ENCODE measurements at places on chromosomes 4 and X. TPM values are rescaled to one million over a fixed set of nuclear protein-coding genes. Genes with fewer than 3 reads are reported as not detected.

DNA sequence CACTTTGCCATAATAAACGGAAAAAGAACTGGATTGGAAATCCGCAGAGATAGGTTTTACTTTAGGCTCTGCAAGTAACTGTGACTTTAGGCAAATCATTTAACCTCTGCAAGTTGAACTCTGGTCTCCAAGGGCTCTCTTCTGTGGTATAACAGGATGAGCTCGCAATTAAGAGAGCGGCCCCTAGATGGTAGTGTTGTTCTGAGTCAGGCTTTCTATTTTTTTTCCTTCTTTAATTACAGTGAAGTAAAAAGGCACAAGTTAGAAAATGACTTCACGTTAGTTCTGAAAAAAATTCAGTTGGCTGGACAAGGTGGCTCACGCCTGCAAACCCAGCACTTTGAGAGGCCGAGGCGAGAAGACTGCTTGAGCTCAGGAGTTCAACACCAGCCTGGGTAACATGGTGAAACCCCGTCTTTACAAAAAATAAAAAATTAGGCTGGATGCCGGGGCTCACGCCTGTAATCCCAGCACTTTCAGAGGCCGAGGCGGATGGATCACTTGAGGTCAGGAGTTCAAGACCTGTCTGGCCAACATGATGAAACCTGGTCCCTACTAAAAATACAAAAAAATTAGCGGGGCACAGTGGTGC lies 18.0 kb downstream of the RPS3A start:
- DNase-seq = peak; percentile 45

GRCh38 chrX:154114652-154115051 lies 17.1 kb upstream of the MECP2 start:
- no peak for DNase-seq

Gene MID1IP1
- total RNA-seq = 13.0 TPM

Gene NR3C2
- total RNA-seq = 16.1 TPM

Data from CD4-positive, CD25-positive, alpha-beta regulatory T cell (primary cell).